ENCODE measurements at places on chromosomes 1 and 21.

DNA sequence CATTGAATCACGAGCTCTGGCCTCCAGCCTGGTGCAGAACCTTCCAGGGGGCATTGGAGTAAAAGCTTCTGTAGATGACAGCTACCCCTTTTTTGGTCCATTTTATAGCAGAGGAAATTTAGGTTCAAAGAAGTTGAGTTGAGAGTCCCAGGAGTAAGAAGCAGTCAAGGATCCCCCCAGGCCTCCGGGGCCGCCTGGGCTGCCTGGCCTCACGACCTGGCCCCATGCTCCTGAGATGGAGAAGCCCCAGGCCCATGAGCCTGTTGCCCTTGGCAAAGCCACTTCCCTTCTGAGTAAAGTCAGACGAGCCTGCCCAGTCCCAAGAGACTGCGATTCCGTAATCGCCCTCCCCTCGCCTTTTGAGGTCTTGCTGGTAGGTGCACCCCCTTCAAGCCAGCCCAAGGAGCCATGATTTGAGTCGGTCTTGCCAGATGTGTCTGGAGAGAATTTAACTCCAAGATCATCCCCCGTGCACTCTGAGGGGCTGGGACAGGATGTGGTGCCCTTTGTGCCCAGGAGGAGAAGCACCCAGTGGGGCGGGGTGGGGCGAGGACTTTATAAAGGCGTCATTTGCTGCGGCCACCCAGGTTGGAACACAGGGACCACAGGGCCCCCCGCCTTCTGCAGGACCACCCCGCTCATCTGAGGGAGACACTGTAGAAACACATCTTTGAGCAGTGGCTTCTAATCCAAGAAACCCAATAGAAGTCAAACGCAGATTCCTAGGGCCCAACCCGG lies 30.1 kb downstream of the PDE9A start:
- no peak for DNase-seq

GRCh38 chr1:236007781-236008180 lies 57.1 kb downstream of the NID1 start:
- no peak for DNase-seq

GRCh38 chr1:115184951-115185331 lies 95.6 kb upstream of the TSPAN2 start:
- DNase-seq: no peak

DNA sequence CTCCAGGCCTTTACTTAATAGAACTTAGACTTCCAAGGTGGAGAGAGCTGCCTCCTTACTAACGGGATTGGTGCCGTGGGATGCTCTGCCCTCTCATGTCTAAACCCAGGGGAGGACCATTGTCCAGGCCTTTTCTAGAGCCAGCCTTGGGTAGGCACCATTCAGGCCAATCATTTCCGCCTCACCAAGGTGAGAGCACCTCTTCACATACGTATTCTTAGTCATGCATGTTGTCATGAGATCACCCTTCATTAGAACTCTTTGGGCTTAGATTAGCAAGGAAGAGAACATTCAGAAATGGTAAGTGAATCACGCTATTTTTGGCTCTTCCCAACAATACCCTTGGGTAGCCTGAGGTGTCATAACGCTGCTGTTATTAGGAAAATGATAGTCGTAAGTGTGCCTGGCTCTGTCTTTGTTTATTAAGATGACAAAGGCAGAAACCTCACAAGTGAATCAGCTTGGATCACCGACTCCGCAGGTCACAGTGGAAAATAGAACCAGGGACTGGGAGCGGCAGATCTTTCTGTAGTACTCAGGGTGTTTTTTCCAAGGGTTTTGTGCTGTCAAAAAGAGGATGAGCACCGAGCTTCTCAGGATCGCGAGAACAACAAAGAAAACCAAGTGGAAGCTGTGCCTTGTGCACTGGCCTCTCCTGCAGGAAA lies 55.0 kb downstream of the HUNK start:
- DNase-seq: no peak

- no peak for DNase-seq
These were observed 62.6 kb downstream of the ARHGEF16 start for GRCh38 chr1:3516911-3517675.

- DNase-seq: no peak
These were observed 7.4 kb downstream of the RBM11 start for GRCh38 chr21:14223365-14223764.

GRCh38 chr1:99992760-99993467 lies 23.1 kb downstream of the SLC35A3 start:
- no peak for DNase-seq

GRCh38 chr1:204503913-204504519 lies 9.4 kb upstream of the PIK3C2B start:
- DNase-seq: no peak

DNA sequence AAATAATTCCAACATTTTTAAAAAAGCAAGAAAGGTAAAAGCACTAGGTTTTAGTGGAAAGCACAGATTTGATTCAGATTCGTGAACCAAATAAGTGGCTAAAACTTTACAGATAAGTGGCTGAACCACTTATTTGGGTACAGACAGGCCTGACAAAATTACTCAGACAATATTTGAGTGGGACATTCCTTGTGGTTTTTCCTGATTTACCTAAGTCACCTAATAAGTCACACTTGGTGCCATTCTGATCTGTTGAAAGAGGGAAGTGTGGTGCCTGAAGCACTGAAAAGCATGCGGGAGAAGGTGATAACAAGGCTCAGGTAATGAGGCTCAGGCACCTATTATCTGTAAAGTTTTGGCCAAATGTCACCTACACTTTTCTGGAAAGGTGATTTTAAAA lies 81.6 kb upstream of the CD55 start:
- no peak for DNase-seq

DNA sequence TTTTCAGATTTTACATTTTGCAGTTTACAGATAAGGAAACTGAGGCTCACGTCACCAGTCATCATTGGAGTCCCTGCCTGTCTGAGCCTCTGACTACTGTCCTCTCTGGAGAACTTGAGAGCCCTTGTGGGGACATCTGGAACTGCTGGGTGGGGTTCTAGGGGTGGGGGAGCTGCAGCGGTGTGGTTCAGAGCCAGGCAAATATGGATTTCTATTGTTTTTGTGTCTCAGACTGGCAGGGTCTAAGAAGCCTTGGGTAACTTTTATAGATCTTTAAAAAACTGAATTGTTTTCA lies 46.9 kb downstream of the IER5 start:
- DNase-seq: no peak

- no peak for DNase-seq
These were observed 143.2 kb downstream of the RASAL2 start for GRCh38 chr1:178237121-178237520.

- DNase-seq: no peak
These were observed 109.1 kb upstream of the GADD45A start for GRCh38 chr1:67575861-67576260.

DNA sequence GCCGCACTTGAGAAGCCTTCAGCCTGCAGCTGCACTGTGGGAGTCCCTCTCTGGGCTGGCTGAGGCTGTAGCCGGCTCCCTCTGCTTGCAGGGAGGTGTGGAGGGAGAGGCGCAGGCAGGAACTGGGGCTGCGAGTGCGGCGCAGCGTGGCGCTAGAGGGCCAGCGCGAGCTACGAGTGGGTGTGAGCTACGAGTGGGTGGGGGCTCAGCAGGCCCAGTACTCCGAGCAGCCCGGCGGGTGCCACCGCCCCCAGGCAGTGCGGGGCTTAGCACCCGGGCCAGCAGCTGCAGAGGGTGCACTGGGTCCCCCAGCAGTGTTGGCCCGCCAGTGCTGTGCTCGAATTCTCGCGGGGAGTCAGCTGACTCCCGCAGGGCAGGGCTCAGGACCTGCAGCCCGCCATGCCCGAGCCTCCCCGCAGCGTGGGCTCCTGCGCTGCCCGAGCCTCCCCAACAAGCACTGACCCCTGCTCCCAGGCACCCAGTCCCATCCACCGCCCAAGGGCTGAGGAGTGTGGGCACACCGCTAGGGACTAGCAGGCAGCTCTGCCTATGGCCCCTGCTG lies 1620.1 kb downstream of the BRINP3 start:
- no peak for DNase-seq

GRCh38 chr21:31195334-31196015 lies 148.6 kb downstream of the TIAM1 start:
- DNase-seq: no peak

- no peak for DNase-seq
These were observed 1.3 kb downstream of the USP1 start for GRCh38 chr1:62438163-62438562.

DNA sequence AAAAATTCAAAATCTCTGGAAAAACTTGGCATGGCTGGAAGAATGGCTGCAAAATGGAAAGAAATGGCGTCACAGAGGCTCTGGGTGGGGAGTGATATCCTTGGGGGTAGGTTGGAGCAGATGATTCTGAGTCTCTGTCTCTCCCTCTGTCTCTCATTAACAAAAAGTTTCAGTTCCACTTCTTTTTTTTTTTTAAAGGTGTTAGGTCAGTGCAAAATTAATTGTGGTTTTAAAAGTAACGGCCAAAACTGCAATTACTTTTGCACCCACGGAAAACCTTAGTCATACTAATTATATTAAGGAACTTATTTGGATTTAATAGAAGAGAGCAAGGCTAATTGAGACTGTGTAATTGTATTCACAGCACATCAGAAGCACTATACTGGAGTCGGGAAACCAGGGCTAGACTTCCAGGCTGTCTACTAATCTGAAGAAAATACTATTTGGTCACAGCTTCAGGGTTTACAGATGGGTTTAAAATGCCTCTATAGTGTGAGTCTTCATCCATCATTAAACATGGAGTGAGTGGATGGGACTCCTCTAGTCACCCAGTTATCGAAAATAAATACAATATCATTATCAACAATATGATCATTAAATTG lies 289.1 kb upstream of the PLD5 start:
- no peak for DNase-seq

- DNase-seq: no peak
These were observed 1.2 kb upstream of the DENND1B start for GRCh38 chr1:197776351-197777105.

- DNase-seq: no peak
These were observed 2.9 kb downstream of the IGSF8 start for GRCh38 chr1:160095382-160096105.

GRCh38 chr21:35329940-35330660 lies 281.0 kb upstream of the RUNX1 start:
- no peak for DNase-seq

DNA sequence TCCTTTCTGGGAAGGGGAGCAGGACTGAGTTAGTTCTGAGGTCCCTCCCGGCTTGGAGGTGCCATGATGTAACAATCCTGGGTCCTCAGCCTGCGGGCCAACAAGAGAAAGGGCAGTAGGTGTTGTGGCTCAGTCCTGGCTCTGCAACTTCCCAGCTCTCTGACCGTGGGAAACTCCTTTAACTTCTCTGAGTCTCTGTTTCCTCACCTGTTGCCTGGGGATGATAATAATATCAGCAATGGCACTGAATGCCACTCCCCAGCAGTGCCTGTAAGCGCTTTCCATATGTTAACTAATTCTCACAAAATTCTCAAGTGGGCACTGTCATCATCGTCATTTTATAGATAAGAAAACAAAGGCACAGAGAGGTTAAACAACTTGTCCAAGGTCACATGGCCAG lies 2.3 kb downstream of the PADI3 start:
- DNase-seq: no peak

GRCh38 chr1:65407877-65408276 lies 12.6 kb upstream of the LEPR start:
- no peak for DNase-seq

GRCh38 chr1:40699787-40700186 lies 8.3 kb downstream of the NFYC start:
- DNase-seq: no peak

DNA sequence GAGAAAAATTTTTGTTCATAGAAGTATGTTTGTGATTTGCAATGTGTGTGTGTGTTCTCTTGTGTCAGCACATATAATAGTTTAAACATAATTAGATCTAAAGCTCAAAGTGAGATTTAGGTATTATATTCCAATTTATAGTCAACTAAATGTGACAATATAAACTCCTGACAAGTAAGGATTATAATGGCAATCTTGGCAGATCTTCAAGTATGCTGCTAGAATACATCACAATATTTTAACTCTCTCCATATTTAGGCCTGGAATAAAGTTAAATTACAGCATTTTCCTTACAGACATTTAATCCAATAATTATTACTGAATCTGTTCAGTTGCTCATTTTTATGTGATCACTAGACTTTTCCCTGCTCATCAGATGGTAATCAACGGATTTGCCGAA lies 65.8 kb downstream of the LYPLAL1 start:
- DNase-seq: no peak

DNA sequence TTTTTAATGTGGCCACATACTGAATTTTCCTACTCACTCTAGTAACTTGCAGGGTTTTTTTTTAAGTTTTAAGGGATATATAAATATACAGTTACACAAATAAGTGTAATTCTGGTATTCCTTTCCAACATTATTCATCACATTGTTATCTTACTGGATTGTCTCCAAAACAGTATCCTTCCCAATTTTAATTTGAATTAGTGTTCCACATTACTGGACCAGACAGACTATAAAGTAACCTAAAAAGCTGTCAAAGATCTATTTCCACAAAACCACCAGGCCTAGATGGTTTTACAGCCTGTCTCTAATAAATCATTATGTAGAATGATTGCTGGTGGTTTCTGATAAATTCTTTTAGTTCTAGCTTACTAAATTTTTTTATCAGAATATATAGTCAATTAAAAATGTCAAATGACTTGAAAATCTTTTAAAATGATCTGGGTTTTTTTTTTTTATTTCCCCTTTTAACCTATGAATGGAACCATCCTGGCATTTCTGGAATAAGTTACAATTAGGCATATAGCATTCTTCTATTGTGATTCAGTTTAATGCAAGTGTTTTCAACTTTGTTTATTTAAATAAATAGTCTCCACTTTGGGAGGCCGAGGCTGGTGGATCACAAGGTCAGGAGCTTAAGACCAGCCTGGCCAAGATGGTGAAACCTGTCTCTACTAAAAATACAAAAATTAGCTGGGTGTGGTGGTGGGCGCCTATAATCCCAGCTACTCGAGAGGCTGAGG lies 59.3 kb downstream of the PACC1 start:
- no peak for DNase-seq

DNA sequence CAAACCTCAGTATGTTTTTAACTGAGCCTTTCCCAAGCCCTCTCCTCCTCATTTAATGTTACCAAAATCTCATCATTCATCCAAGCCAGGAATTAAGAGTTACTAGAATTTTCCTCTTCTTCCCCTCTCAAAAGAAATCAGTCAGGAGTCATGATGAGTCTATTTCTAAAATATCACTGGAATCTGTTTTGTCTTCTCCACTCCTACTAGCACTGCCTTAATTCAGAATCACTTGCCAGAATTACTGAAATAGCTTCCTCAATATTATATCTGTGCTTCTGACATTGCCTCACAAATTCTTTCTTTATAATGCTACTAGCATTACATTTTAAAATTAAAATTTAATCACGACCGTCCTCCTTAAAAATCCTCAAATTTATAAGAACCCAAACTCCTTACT lies 106.1 kb downstream of the PTGER3 start:
- no peak for DNase-seq

DNA sequence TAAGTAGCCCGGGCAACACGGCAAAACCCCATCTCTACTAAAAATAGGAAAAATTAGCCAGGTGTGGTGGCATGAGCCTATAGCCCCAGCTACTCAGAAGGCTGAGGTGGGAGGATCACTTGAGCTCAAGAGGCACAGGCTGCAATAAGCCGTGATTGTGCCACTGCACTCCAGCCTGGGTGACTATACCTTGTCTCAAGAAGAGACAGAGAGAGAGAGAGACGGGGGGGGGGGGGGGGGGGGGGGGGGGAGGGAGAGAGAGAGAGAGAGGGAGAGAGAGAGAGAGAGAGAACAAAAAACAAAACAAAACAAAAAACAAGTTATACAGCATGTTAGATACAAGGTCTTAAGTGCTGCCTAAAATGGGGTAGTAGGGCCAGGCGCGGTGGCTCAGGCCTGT lies 77.8 kb upstream of the ZNF281 start:
- DNase-seq: no peak

Data from stimulated activated CD4-positive, alpha-beta T cell treated with anti-CD3 and anti-CD28 coated beads, TNF-alpha, amount 100 ng/mL, for 1 hour (primary cell).